ENCODE measurements at places on chromosomes 1 and 21.

DNA sequence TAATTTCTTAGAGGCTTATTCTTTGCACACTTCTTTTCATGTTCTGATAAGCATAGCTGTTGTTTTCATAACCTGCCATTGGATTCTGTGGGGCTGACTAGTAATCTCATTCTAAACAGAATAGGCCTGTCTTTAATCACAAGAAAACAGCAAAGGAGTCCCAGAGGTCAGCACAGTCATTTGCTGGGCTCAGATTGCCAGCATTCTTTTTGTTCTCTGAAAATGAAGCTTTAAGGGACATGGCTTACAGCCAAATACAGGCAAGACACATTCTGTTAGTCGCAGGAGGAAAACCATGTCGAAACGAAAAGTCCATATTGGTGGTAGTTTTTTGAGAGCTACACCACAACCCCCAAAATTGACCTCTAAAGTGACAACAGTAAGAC lies 75.0 kb downstream of the MRPS6 start:
- DNase-seq: no peak

- no peak for DNase-seq
Measured at GRCh38 chr1:42385283-42385682, 4.7 kb downstream of the RIMKLA start.

DNA sequence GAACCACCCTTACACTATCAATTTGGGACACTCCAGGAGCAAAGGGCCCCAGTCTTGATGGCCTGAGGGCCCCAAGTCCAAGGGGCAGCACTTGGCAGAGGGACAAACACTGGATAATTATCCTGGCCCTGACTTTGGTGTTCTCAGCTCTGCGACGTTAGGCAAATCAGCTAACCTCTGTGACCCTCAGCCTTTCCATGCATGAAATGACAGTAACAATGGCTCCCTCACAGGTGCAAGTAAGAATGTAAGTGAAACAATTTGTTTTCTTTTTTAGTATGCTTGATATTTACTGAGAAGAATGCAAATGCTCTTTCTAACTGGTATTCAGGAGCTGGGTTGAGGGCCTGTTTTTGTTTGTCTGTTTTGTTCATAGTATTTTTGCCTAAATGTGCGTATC lies 61.6 kb upstream of the PRDX6 start:
- no peak for DNase-seq

DNA sequence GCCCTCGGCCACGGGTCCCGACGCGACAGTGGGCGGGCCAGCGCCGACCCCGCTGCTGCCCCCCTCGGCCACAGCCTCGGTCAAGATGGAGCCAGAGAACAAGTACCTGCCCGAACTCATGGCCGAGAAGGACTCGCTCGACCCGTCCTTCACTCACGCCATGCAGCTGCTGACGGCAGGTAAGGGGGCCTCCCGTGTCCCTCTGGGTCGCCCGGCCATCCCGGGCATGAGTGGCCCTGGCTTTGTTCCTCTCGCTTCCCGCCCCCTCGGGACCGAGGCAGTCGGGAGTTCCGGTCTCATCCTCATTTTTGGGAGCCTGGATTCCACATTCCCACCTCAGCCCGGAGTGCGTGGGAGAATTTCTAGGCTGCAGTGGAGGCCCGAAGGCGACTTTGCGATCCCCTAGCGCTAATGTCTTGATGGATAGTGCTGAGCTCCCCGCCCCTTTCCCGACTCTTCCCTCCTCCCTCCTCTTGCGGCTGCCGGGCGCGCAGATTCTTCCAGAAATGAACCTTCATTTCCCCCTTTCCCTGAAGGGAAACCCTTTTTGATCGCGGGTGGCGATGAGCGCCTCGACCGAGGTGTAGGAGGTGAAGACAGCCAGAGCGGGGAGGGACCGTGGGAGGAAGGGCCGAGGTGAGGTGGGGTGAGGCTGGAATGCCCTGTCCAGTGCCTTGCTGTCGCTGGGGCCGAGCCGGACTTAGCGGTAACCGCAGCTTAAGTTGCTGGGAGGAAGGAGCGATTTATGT lies 705 bp downstream of the KHDRBS1 start:
- peak; percentile 60 for DNase-seq

DNA sequence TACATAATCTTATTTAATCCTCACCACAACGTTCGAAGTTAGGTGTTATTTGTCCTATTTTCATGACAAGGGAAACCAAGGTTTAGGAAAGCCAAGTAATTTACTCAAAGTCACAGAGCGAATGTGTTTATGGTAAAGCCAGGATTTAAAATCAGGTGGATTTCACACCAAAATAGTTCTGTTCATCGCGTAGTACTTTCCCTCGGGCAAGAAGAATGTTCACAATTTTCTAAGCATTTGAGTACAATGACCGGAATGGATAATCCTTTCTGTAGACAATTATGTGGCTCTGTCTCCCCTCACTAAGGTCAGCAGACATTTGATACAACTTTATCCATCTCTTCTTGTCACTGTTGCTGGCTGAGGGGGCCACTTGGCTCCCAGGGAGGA lies 204.2 kb downstream of the ST6GALNAC3 start:
- no peak for DNase-seq

DNA sequence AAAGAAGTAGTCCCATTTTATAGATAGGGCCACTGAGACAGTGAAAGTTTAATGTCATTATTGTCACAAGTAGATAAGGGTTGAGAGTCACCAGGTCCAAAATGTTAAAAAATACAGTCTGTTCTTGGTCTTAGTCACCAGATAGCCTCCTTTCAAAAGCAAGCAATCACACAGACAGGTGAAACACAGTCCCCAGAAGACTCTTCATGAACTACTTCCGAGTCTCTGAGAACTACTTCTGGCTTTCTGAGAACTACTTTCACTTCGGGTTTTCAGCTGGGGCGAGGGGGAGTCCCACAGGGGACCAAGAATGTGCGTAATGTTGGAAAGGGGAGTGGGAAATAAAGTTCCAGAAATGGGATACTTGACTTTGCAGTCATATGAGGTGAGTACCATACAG lies 143.2 kb downstream of the HHIPL2 start:
- DNase-seq: no peak

DNA sequence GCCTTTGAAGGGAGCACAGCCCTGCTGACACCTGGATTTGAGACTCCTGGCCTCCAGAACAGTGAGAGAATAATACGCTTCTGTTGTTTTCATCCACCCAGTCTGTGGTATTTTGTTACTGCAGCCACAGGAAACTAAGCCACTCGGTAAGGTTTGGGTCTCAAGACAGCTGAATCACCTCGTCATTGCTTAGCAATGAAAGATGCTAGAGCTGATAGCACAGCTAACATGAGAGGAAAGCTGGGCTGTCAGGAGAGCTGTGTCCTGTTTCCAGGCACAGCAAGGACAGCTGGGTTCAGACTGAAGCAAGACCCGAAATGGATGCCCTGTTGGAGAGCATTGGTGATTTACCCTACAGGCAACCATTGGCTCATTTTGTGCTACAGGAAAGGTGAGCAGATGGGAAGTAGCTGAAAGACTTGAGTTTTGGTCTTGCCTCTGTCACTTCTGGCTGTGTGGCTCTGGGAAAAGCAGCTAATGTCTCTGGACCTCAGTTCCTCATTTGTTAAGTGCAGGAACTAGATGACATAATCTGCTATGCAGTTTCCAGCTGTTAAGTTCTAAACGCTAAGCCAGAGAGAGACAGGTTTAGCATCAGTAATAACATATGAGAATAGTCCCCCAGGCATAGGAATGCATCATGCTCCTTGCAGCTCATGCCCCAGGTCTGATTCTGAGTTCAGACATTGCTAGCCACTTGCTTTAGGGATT lies 58.0 kb downstream of the CLIC6 start:
- DNase-seq: no peak

DNA sequence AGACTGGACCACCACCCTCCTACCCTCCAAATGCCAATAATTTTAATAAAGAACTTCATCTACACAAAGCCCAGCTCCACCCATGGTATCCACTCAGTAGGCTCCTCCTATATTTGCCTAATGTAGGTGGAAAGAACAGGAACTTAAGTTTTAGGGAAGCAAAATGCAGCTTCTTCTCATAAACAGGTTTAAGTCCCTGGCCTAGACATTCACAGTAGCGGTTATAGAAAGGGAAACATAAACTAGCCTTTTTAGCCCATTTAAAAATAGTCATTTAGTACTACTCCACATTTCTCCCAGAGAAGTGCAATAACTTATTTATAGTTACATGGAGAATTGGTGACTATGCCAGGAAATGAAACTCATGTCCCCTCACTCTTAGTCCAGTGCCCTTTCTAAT lies 56.6 kb upstream of the CPLANE2 start:
- peak; percentile 7 for DNase-seq

GRCh38 chr1:232280910-232281309 lies 349.0 kb downstream of the SIPA1L2 start:
- no peak for DNase-seq

DNA sequence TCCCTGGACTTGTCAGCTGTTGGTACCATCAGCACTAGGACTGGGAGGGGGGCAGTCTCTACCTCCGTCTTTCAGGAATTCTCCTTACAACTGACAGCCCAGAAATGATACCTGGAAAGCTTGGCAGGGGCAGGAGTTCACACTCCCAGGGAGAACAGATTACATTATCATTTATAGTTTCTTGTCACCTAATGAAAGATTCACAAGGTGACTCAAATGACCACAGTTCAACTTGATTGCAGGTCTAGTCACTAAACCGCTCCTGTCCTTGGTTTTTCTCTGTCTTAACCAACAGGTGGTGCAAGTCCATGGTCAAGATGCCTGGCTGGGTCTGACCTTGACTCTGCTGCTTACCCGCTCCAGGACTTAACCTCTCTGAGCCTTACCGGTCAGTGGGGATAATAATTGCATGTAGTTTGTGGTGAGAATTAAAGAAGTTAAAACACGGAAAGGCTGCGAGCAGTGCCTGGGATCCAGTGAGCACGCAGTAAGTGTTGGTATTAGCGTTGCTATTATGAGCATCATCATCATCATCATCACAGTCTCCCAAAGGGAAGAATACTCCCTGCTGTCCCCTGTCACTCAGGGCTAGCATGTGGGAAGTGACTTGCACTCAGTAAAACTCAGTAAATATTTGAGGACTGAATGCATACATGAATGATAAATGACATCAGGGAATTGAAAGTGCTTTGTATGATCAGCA lies 125.3 kb upstream of the CD34 start:
- no peak for DNase-seq

GRCh38 chr21:41345934-41346685 lies 15.7 kb upstream of the MX2 start:
- no peak for DNase-seq

DNA sequence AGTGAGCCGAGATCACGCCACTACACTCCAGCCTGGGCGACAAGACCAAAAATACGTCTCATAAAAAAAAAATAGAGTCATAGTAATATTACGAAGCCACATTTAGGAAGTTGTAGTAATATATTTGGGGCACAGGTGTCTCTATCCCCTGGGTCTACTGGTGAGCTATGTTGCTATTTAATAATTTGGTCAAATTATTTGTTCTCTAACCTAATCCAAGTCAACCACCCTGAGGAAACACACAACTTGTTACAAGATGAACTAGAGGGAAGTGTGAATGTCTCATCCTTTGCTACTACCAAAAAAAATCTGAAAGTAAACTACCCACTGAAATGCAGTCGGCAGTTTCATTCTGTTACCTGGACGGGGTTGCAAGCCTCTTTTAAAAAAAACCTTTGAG lies 35.3 kb downstream of the RGS8 start:
- no peak for DNase-seq

DNA sequence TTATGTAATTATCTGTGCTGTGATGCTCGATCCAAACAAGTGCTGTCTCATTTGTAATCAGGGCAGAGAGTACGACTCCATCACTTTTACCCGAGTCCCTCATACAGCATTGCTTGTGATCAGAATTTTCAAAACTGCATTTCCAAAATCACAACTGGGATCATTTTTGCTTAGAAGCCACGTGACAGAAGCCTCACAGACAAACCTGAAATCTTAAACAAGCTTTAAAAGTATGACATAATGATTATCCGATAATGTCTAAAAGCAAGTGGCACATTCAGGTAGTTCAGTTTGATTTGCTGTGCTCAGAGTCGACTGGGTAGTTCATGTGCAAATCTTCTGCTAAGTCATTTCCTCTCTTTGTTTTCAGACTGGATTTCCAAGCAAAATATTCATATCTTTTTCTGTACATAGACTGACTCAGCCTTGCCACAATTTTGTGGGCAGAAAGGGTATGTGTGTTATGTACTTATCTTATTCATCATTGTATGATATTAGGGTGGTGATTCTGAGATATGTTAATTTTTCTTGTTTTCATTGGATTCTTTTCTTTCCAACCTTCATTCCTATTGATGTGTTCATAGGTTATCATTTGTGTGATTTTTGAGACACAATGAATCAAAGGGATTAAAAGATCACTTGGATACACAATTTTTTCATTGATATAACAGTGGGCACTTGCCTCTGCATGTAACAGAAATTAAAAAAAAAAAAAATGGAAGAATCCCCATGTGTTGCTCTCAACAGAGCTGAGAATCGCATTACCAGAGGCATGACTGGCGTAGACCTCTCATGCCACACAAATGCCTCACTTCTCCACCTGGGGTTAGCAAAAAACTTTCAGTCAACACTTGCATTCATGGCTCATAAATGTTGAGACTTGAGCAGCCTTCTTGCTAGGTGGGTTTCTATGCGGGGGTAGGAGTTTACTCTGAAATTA lies 355.7 kb downstream of the LTN1 start:
- no peak for DNase-seq

- no peak for DNase-seq
Measured at GRCh38 chr1:22177354-22178003, 34.6 kb upstream of the WNT4 start.

- peak; percentile 52 for DNase-seq
Measured at GRCh38 chr1:43691871-43692815, 15.2 kb upstream of the ST3GAL3 start.

GRCh38 chr1:32743380-32744070 lies 41.0 kb upstream of the SYNC start:
- DNase-seq: no peak

- DNase-seq: no peak
Measured at GRCh38 chr1:87077959-87078639, 163.7 kb downstream of the HS2ST1 start.

- no peak for DNase-seq
Measured at GRCh38 chr1:116993286-116993685, 8.3 kb upstream of the CD101 start.

GRCh38 chr21:19833082-19833481 lies 1165.1 kb upstream of the NCAM2 start:
- DNase-seq: no peak

GRCh38 chr1:48217856-48218255 lies 4.7 kb upstream of the SLC5A9 start:
- no peak for DNase-seq

DNA sequence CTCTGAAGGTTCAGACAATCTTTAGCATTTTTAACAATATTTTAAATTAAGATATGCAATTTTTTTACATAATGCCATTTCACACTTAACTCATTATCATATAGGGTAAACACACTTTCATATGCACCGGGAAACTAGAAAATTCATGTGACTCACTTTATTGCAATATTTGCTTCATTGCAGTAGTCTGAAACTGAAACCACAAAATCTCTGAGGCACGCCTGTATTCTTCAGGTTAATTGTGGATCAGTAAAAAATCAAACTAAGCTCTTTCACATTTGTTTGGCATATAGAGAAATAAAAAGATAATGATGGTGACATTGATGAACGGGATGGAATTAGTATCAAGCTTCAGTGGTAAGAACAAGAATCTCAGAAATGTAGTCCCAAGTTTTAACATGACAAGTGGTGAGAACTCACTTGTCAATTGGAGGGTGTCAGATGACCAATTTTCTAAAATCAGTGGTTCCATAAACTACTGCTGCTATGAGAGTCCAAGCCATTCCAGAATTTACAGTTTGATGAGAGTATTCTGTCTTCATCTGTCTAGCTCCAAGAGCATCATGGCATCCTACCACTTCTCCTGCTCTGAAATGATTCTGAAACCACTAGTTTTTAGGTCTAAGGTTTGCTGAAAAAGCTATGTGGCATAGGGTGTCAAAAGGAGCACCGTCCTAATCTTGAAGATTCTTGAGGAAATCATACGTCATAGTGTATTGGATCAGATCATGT lies 281.0 kb downstream of the PTPRC start:
- no peak for DNase-seq

Data from Ammon's horn (tissue), 1 donor.